Stimulated activated CD8-positive, alpha-beta memory T cell treated with anti-CD3 and anti-CD28 coated beads, Interleukin-2, amount 100 ng/mL, for 48 hours (primary cell): ENCODE measurements at places on chromosomes 12 and 14.

GRCh38 chr14:89367779-89368120, 49.3 kb downstream of the FOXN3 start:
- no peak for DNase-seq

GRCh38 chr12:75781532-75782046, 250.0 kb downstream of the PHLDA1 start:
- DNase-seq, result no peak

DNA sequence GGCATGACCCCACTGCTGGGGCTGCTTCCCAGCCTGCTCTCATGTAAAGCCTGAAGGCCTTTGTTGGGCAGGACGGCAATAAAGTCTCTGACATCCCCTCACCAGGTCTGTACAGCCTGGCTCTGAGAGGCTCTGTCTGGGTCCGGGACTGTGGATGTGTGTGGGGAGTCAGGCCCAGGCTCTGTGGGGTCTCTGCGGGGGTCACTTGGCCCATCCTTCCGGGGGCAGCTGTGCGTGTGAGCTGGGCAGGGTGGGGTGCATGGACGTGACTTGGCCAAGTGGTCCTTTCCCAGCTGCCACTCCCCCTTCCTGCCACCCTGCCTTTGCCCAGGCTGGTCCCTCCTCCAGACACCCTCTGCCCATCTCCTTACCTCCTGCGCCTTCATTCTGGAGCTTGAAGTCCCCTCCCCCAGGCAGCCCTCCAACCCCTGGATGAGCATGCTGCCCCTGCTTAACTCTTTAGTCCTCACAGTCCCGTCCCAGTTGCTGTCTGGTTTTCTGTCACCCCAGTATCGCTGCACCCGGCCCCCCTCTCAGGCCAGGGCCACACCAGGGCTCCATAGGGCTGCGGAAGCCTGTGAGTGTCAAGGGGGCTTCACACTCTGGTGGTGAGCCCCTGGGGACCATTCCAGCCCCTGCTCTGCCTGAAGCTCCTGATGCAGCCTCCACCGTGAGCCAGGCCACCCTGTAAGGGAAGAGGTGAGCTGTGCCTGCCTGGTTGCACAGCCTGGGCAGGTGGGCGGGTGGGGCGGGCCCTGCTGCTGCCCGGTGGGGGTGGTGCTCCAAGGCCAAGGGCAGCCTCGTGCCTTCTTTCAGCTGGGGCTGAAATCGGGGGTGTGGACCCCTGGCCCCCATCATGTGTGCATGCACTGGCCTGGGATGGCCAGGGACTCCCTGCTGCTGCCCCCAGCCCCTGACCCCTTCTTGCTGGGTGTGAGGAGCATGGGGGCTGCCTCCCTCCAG, 25.5 kb upstream of the KIF26A start:
- no peak for DNase-seq

- no peak for DNase-seq
These were observed 5.0 kb upstream of the MIA2 start for GRCh38 chr14:39228509-39229221.

DNA sequence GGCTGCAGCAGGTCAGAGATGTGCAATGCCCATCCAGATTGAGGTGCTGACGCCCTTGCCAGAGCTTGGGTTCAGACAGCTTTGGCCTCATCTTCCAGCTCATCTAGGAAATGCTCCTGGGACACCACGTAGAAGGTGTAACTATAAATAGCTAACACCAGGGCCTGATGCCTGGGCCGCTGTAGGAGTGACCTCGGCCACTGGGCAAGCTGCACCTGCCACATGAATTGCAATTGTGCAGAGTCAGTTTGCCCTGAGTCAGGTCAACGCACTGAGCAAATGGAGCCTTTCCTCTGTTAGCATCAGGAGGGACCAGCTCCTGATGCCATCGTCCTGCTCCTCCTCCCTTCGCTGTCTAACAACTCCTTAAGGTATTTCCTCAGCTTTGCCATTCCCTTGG, 17.4 kb upstream of the DNM1L start:
- no peak for DNase-seq

GRCh38 chr14:70067810-70068209, 120.9 kb downstream of the SLC8A3 start:
- DNase-seq, result no peak

- DNase-seq, result no peak
These were observed 123.5 kb downstream of the PTPRR start for GRCh38 chr12:70796989-70797388.

DNA sequence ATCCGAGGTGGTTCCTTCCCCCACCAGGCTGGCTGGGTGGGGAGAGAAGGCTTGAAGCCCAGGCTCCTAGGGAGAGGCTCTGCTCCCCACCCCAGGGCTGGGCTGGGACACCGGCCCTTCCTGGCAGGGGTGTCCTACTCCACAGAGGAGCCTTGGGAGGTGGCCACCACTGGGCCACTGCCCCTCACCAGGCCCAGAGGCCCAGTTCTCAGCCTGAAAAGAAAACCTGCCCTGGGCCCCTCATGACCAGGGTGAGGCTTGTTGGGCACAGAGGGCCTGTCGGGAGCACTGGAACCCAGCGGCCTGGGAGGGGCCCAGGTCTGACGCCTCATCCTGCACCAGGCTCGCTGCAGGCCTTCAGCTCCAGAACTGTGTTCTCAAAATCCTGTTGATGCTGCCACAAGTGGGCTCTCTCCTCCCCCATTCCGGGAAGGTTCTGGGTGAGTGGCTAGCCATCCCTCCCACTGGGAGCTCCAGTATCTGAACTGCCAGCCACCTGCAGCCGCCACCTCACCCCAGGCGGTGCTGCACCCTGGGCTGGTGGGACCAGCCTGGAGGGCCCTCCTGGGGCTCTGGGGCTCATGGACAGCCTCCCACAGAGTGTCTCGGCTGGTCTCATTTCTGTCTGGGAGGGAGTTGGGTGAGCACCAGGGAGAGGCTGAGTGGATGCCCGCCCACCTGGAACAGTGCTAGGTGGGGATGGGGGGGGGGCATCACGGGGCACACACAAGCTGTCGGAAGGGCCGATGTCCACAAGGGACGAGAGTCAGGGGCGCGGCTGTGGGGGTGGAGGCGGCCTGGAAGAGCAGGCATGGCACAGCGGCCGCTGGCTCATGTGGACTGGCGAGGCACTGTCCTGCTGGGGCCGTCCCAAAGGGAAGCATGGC, 11.8 kb downstream of the BAG5 start:
- no peak for DNase-seq

DNA sequence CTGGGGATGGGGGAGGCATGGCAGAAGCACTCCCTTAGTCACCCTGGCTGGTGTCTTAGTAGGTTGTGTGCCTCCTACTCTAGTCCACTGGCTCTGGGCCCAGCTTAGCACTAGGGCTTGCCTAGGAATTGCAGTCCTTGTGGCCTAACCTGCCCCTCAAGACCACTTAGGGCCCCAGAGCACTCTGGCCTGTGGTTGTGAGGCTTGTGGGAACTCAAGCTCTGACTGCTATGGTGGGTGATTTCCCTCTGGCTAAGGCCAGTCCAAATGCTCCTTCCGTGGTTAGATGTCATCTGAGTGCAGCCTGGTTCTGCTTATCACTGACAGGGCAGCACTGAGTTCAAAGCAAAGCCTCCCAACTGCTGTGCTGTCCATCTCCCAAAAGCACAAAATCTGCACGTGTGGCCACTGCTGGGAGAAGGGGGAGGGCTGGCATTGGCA, 20.2 kb downstream of the FGD4 start:
- no peak for DNase-seq

DNA sequence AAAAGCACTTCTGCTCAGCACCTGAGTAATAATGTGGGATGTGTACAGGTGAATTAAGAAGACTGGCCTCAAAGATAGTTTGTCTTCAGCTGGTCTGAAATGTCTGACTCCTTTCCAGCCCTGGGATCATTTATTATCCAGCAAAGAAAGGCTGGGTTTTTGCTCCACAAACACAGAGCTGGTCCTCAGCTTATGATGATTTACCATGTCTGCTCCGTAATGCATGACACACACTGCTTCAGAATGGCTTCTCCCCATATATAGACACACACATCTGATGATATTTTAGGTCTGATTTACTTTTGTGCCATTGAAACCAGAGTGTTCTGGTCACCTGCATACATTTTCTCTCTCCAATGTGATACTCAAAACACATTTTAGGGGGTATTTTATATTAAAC, 225.0 kb downstream of the SLC25A21 start:
- no peak for DNase-seq

DNA sequence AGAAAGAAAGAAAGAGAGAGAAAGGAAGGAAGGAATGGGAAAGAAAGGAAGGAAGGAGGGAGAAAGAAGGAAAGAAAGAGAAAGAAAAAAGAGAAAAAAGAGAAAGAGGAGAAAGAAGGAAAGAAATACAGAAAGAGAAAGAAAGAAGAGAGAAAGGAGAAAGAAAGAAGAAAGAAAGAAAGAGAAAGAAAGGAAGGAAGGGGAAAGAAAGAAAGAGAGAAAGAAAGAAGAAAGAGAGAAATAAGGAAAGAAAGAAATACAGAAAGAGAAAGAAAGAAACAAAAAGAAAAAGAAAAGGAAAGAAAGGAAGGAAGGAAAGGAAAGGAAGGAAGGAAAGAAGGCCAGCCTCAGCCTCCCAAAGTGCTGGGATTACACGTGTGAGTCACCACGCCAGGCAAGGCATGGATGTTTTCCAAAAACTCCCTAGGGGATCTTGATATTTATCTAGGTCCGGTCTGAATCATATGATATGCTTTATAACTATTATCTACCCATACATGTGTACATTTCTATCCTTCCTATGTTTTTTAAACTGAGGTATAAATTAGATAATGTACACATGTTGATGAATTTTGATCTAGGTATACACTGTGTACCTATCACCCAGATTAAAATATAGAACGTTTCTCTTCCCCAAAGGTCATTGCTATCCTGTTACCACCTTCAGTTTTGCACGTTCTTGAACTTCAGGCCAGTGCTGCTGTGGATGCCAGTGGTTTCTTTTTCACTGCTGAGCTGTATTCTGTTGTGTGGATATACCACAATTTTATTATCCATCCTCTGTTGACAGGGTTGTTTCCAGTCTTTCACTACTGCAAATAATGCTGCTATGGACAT, 177.9 kb downstream of the RBM19 start:
- no peak for DNase-seq

DNA sequence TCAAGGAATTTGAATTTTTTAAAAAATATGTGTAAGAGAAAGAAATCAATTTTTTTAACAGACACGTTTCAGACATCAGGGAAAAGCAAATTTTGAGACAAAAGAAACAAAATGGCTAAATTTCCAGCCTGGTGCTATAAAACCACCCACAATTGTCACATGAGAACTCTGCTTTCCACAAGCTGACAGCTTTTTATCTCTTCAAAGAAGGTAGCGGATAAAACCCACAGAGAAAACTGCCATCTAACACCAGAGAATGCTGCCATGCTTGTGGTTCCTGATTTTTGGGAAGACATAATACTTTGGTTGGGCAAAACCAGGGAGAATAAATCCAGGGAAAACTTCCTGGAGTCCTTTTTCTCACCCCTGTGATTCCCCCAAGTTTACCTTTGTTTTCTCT, 10.3 kb upstream of the ITPR2 start:
- DNase-seq, result no peak

- no peak for DNase-seq
These were observed 91.8 kb downstream of the EML1 start for GRCh38 chr14:99884834-99885648.

GRCh38 chr14:54554401-54554800, 12.5 kb upstream of the SAMD4A start:
- no peak for DNase-seq

DNA sequence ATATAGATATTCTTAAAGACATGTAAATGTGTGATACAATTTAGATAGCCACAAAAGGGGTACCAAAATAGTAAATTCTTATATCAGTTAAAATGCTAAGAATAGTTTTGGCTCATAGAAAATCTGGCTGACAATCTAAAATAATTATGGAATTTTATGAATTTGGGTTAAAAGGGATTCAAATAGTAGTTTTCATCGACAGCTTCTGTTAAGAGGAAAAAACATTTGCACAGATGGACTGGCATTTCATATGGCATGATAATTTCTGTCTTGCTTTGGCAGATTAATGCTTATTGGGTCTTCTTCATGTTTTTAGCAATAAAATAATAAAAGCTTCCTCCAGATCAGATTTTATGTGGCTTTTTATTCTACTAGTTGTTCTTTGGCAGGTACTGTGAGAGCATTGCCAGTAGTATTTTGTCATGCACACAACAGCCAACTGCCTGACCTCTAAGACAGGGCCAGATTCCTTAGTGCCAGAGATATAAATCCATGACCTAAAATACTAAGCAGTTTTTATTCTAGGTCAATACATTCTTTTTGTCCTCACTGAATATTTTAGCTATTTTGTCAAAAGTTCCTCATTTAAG, 9.1 kb downstream of the ABCD2 start:
- no peak for DNase-seq

- DNase-seq, result peak; percentile 68
These were observed 1.1 kb upstream of the ACTR6 start for GRCh38 chr12:100199347-100200149.

DNA sequence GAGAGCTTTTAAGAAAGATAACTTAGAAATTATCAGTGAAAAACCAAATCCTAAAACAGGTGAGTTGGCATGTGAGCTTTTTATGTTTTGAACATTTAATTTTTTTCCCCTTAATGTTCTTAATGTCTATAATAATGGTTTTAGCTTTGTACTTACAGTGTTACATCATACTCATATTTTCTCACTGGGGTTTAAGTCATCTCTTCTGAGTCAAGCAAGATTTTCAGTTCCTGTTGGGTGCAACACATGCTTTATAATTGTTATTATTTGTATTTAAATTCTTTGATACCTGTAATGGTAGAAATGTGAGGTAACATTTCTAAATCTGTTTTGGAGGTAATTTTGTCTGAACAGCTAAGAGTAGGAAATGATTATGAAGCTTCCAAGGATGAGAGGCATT, 113.0 kb downstream of the PLEKHA5 start:
- no peak for DNase-seq

- DNase-seq, result no peak
These were observed 740.9 kb upstream of the FLRT2 start for GRCh38 chr14:84789012-84789411.

DNA sequence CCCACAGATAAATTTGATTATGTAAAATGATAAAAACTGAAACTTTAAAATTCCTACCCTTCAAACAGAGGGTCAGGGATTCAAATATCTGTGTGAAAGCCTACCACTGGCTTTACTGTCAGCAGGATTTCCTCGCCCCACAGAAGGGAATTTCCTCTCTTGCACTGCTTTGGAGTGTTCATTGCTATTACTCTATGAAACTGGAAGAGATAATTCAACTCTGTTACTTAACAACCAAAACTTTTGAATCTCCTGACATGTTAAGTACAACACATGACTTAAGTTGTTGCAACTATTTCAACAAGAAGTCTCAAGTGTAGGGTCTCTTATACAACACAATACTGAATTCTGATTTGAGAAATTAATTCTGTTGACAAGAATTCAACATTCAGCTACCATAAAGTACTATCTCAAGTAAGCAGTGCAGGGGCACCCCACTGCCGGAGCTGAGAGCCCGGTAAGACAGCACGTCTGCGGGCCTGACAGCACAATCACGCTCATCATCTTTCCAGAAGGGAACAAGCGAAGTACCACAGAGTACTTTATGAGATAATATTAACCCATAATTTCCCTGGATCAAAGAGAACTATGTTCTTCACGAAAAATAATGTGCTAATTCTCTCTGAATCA, 22.9 kb downstream of the DICER1 start:
- DNase-seq, result no peak

- DNase-seq, result no peak
These were observed 415.9 kb downstream of the NELL2 start for GRCh38 chr12:44460261-44460660.

- DNase-seq, result no peak
These were observed 204.8 kb downstream of the SOX5 start for GRCh38 chr12:23744696-23745095.

GRCh38 chr14:69708586-69709560, 58.1 kb upstream of the SRSF5 start:
- DNase-seq, result no peak
